Activated T-helper 1 cell treated with anti-CD3 and anti-CD28 coated beads, Interleukin-2, amount 50 U/mL, for 16 hours (primary cell): ENCODE measurements at places on chromosomes 2 and 18.

GRCh38 chr2:46317094-46317486, 19.9 kb downstream of the EPAS1 start:
- no peak for DNase-seq

- no peak for DNase-seq
These were observed 223.9 kb downstream of the LDLRAD4 start for GRCh38 chr18:13442451-13442850.

GRCh38 chr18:12296457-12296856, 11.6 kb upstream of the TUBB6 start:
- DNase-seq: no peak

DNA sequence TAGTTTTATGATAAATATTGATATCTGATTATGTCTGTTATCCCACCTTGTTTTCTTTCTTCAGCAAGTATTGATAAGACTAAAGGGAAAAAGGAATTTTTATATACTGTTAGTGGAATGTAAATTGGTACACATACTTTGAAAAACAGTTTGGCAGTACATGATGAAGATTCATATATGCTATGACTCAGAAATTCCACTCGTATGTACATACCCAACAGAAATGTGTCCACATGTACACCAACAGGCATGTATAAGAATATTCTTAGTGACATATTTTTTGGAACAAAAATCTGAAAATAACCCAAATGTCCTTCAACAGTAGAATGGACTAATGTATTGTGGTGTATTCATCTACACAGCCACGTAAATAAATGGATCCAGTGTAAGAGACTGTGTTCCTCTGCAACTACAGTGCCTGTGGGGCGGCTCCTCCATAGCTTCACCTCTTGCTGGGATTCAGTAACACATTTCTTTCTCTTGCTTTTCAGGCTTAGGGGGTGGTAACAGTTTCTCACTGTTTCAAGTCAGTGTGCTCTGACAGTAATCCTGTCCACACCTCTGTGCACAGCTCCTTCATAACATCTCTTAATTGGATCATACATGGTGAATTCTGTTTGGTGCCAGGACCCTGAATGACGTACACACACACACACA, 35.5 kb upstream of the ALMS1 start:
- no peak for DNase-seq

DNA sequence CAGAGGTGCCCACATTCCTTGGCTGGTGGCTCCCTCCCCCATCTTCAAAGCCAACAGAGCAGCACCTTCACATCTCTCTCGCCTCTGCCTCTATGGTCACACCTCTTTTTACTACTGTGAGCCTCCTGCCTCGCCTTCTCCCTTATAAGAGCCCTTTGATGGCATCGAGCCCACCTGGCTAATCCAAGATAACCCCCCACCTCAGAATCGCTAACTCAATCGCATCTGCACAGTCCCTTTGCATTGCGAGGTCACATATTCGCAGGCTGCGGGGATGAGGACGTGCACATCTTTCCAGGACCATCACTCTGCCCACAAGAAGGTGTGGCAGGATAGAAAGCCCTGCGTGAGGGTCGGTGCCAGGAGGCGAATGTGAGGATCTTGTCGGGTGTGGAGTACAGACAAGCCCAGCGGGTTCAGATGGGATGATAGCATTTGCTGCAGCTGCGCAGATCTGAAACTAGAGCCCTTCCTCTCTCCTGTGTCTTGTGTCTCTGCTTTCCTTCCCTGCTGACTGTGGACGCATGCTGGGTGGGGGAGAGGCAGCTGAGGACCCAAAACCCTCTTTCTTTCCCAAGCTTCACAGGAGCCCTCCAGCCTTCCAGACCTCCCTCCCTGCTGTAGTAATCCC, 148.3 kb upstream of the HDAC4 start:
- DNase-seq: no peak

GRCh38 chr2:219405451-219405850, 12.7 kb upstream of the DES start:
- DNase-seq: no peak

GRCh38 chr2:233928594-233929351, 11.6 kb downstream of the TRPM8 start:
- DNase-seq: no peak

DNA sequence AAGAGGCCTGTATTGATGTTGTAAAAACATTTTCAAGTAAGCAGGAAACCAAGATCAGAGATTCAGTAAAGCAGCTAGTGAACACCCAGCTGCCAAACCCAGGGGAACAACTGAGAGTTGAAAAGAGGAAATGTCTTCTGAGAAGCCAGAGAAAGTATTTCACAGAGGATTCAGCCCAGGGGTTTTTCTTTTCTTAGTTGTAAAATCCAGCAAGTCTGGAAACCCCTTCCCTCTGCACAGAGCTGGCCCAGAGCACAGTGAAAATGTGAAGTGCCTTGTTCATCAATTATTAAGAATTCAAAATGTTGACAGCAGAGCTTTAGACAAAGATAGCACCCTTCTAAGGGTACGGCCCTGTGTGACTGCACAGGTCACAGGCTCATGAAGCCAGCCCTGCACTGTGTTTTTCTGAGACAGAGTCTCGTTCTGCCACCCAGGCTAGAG, 28.4 kb downstream of the AFF3 start:
- no peak for DNase-seq

DNA sequence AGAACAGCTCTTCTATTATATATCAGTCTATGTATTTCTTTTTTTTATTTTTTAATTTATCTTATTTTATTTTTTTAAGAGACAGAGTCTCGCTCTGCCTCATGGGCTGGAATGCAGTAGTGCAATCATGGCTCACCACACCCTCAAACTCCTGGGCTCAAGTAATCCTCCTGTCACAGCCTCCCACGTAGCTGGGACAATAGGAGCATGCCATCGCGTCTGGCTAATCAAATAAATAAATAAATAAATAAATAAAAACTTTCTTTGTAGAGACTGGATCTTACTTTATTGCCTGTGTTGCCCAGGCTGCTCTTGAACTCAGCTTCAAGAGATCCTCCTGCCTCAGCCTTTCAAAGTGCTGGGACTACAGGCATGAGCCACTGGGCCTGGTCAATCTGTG, 117.0 kb downstream of the RBMS1 start:
- DNase-seq: no peak

GRCh38 chr18:60247103-60247502, 125.5 kb downstream of the MC4R start:
- DNase-seq: no peak

- DNase-seq: no peak
These were observed 148.8 kb upstream of the STON1 start for GRCh38 chr2:48380989-48381625.

DNA sequence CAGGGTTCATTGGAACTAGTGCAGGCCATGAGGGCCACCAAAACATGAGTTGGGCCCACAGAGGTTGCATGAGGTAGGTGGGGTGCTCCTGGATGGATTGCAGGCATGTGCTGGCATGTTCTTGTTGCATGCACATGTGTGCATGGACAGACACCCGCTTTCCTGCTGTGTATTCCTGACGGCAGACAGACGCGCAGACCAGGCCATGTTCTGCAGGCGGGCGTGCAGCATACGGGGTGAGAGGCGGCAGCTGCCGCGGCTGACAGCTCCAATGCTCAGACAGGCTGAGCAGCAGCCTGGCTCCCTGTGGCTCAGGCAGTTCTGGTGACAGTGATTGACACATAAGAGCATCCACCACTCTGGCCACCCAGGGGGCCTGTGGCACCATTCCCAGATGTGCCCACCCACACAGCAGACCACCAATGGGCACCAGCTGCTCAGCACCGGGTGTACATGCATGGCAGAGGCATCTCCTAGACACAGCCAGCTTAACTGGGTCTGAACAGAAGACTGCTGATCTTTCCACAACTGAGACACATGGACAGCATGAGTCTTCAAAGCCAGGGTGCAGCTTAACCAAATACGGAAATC, 21.2 kb downstream of the HS1BP3 start:
- no peak for DNase-seq
